ENCODE measurements at places on chromosomes 2 and 18. TPM values are rescaled to one million over a fixed set of nuclear protein-coding genes. Genes with fewer than 3 reads are reported as not detected.

PPP1R1C gene
- polyA plus RNA-seq: 0.83 TPM

CCDC141 gene
- polyA plus RNA-seq: under 0.01 TPM

DSG2 gene
- 21.5 TPM for polyA plus RNA-seq

- H3K27ac ChIP-seq: no peak overlapping the region
- H3K4me3 ChIP-seq: no peak overlapping the region
- H3K27me3 ChIP-seq: no peaks in the 10 kb centered on the region
- no peaks in the 10 kb centered on the region for H3K36me3 ChIP-seq
- DNase-seq: no peak
- H3K4me1 ChIP-seq: no peaks in the 10 kb centered on the region
Measured at GRCh38 chr18:71707400-71707799, 836.7 kb downstream of the CBLN2 start.

DNA sequence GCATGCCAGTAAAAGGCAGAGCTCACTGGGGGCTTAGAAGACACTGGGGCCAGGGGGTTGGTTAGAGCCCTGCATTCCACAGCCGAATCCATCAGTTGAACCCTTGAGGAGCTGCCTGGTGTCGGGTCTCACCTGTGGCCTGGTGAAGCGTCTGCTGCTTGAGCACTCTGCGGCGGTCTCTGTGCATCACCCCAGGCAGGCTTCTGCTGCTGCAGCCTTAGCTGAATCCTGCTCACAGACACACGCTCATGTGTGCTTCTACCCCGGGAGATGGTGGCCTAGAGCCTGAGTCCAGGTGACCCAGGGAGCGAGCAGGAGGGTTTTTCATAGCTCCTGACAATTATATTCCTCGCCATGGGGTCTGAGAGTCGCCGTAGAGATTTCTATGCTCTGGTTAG is 192.1 kb downstream of the MGAT5 start:
- no peaks in the 10 kb centered on the region for H3K36me3 ChIP-seq
- no peak overlapping the region for H3K27ac ChIP-seq
- no peaks in the 10 kb centered on the region for H3K27me3 ChIP-seq
- no peak overlapping the region for H3K4me3 ChIP-seq
- DNase-seq: no peak

GRCh38 chr2:70643715-70644114 is 90.1 kb upstream of the TGFA start:
- no peak for DNase-seq
- no peak overlapping the region for H3K4me3 ChIP-seq
- no peaks in the 10 kb centered on the region for H3K27me3 ChIP-seq

- peaks cover 10% of the 10 kb centered on the region for H3K27me3 ChIP-seq
- no peaks in the 10 kb centered on the region for H3K36me3 ChIP-seq
- peak; percentile 59 for DNase-seq
- H3K4me3 ChIP-seq: no peak overlapping the region
- no peaks in the 10 kb centered on the region for H3K4me1 ChIP-seq
Measured at GRCh38 chr2:241817126-241817820, 8.3 kb downstream of the NEU4 start.

DNA sequence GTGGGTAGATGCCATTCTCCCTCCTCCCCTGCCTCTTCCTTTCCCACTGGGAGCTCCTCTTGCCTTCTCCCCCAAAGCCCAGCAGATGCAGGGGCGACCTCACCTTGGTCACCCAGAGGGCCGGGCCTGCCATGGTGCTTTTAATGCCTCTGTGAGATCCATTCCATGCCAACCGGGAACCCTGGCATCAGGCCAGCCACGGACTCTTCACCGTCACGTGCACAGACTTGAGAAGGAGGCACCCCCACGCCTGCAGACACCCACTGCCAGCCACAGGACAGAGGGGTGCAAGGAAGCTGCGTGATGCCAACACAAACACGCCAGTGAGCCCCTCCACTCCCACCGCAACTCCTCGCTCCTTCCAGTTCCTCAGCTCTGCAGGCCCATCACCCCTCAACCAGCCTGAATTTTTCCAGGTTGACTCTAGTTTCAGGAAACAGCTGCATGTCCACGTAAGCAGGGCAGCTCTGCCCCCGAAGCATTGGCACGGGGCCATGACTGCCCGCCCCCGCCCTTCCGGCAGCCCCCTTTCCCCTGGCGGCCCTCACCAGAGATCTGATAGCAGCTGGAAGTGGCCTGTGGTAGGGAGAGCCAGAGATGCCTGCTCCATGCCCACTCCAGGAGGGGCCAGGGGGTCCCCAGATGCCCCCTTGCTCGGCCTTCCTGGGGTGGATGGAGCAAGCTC is 50.8 kb downstream of the DNMT3A start:
- no peaks in the 10 kb centered on the region for H3K36me3 ChIP-seq
- H3K4me3 ChIP-seq: no peak overlapping the region
- DNase-seq: peak; percentile 82
- H3K27ac ChIP-seq: no peak overlapping the region
- H3K4me1 ChIP-seq: no peaks in the 10 kb centered on the region
- H3K27me3 ChIP-seq: no peaks in the 10 kb centered on the region

- no peaks in the 10 kb centered on the region for H3K4me1 ChIP-seq
- no peak for DNase-seq
- no peak overlapping the region for H3K27ac ChIP-seq
- H3K36me3 ChIP-seq: no peaks in the 10 kb centered on the region
- H3K4me3 ChIP-seq: no peak overlapping the region
Measured at GRCh38 chr2:195542067-195542466, 115.0 kb upstream of the SLC39A10 start.

DNA sequence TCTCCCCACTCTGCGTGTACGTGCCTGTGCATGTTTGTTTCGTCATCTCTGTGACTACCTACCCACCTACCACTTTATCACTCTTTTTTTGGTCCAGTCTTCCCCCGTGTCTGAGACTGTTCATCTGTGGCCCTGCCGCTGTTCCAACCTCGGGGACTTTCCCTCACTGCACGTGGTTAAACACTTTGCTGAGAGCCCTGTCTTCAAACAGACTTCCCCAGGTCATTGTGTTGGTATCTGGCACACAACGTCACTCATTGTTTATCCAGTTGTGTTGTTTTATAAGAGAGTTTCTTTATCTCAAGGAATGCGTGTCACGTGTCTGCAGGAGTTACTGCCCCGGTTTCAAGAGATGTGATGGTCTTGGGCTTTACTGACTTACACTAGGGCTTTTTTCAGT is 262.0 kb upstream of the RASGRP3 start:
- DNase-seq: no peak
- no peaks in the 10 kb centered on the region for H3K36me3 ChIP-seq
- H3K27ac ChIP-seq: peak overlapping the region; percentile 78
- H3K4me1 ChIP-seq: peaks cover 13% of the 10 kb centered on the region

- no peaks in the 10 kb centered on the region for H3K4me1 ChIP-seq
- no peaks in the 10 kb centered on the region for H3K27me3 ChIP-seq
- H3K36me3 ChIP-seq: no peaks in the 10 kb centered on the region
- no peak for DNase-seq
Measured at GRCh38 chr2:239903803-239904202, 121.3 kb downstream of the NDUFA10 start.

DNA sequence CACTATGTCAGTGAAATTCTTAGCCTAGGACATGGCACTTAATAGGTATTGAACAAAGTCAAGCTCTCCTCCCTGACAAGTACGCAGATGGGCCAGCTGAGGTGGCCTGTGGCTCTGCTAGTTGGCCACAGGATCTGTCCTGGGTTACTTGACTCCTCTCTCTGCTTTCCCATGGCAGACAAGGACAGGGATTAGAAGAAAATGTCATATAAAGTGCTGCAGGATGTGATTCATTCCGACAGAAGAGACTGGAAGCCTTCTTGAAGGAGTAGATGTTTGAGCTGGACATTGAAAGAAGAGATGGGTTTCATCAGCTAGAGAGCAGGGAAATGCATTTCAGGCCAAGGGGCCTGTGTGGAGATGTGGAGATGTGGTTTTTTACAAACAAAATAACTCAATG is 46.7 kb downstream of the SMAD7 start:
- H3K36me3 ChIP-seq: no peaks in the 10 kb centered on the region
- H3K27ac ChIP-seq: no peak overlapping the region
- no peak for DNase-seq
- H3K4me3 ChIP-seq: no peak overlapping the region
- H3K27me3 ChIP-seq: no peaks in the 10 kb centered on the region

DNA sequence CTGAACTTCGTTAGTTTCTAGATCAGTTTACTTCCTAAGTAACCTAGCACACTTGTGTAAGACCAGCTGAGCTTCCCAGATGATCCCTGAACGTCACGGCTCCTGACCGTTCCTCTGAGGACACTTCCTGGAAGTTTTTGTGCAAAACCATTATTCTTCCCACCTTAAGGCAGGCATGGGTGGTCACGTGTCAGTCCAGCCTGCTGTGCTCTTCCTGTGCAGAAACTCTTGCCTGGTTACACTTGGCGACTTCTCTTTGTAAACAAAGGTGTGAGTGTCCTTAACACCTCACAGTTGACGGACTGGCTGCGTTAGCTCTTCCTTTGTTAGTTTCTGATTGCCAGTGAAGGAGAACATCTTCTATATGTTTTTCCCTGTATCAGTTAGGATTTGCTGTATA is 118.3 kb downstream of the SH3RF3 start:
- H3K4me1 ChIP-seq: peaks cover 42% of the 10 kb centered on the region
- no peak overlapping the region for H3K4me3 ChIP-seq
- DNase-seq: no peak
- H3K27me3 ChIP-seq: no peaks in the 10 kb centered on the region
- H3K27ac ChIP-seq: peak overlapping the region; percentile 16

GRCh38 chr2:96530474-96531357 is 5.8 kb upstream of the ARID5A start:
- H3K36me3 ChIP-seq: no peaks in the 10 kb centered on the region
- H3K27me3 ChIP-seq: no peaks in the 10 kb centered on the region
- no peak overlapping the region for H3K4me3 ChIP-seq

DNA sequence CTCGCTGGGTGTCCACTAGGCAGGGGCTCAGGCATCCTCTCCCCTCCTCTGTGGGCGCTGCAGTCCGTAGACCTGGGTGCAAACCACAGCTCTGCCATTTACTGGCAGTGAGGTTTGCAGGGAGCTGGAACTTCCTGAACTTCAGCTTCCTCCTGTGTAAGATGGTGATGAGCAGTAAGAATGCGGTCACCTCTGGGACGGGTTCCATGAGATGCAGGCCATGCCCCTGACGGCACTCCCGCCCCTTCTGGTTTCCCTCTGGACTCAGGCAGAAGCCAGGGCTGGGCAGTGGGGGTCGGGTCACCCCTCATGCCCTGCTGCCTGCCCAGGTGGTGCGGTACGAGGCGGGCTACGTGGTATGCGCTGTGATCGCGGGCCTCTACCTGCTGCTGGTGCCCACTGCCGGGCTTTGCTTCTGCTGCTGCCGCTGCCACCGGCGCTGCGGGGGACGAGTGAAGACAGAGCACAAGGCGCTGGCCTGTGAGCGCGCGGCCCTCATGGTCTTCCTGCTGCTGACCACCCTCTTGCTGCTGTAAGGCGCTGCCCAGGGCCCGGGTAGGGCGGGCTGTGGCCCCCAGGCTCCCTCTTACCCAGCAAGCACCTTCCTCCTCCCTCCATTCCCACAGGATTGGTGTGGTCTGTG is 1.5 kb downstream of the PROM2 start:
- H3K4me1 ChIP-seq: no peaks in the 10 kb centered on the region
- H3K4me3 ChIP-seq: no peak overlapping the region
- DNase-seq: peak; percentile 57
- no peaks in the 10 kb centered on the region for H3K36me3 ChIP-seq
- no peaks in the 10 kb centered on the region for H3K27me3 ChIP-seq

- no peaks in the 10 kb centered on the region for H3K36me3 ChIP-seq
- peak overlapping the region; percentile 93 for H3K27ac ChIP-seq
- H3K4me1 ChIP-seq: peaks cover 25% of the 10 kb centered on the region
- no peak overlapping the region for H3K4me3 ChIP-seq
Measured at GRCh38 chr2:43251171-43251731, 24.8 kb upstream of the ZFP36L2 start.

GRCh38 chr2:207238831-207239701 is 73.3 kb upstream of the KLF7 start:
- H3K4me3 ChIP-seq: no peak overlapping the region
- H3K36me3 ChIP-seq: no peaks in the 10 kb centered on the region
- DNase-seq: peak; percentile 85
- peak overlapping the region; percentile 56 for H3K27ac ChIP-seq
- no peaks in the 10 kb centered on the region for H3K4me1 ChIP-seq
- no peaks in the 10 kb centered on the region for H3K27me3 ChIP-seq
